Stimulated activated CD4-positive, alpha-beta T cell treated with anti-CD3 and anti-CD28 coated beads, Interleukin-1b, Interleukin-23, amount 100 ng/mL, for 48 hours (primary cell): ENCODE measurements at places on chromosomes 5 and 9.

GRCh38 chr5:19615661-19616060 lies 372.3 kb downstream of the CDH18 start:
- no peak for DNase-seq

DNA sequence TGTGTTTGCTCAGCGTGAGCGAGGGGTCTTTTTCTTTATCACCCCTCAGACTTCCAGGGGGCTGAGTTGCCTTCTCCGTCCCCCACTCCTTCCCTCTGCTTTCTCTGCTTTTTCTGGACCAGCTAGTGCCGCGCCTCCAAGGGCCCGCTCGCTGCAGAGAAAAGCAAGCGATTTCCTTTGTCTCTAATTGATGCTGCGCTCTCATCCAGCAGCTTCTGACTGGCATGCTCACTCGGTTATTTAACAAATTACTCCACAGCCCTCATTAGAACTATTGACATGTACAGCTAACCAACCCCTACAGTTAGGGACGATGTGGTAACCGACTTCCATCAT lies 288.0 kb downstream of the ELAVL2 start:
- no peak for DNase-seq

GRCh38 chr5:143836161-143836725 lies 24.3 kb downstream of the HMHB1 start:
- DNase-seq, result no peak

DNA sequence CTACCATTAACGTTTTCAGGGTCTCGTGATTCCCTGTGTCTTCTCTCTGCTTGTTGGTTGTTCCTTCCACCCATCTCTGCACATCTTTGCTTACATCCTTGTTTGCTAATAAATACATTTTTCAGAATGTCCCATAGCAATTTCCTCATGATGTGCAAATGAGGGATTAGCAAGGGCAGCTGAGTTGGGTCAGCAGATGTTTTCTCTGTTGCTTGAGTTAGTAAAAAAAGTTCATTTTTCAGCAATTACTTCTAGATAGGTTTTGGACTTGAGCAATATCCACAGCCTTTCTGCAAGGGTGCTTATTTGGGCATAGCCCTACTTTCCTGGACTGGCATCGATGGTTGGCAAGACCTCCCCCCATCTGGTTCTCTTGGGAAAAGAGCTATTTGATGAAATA lies 4.8 kb upstream of the TNFSF15 start:
- DNase-seq, result no peak

DNA sequence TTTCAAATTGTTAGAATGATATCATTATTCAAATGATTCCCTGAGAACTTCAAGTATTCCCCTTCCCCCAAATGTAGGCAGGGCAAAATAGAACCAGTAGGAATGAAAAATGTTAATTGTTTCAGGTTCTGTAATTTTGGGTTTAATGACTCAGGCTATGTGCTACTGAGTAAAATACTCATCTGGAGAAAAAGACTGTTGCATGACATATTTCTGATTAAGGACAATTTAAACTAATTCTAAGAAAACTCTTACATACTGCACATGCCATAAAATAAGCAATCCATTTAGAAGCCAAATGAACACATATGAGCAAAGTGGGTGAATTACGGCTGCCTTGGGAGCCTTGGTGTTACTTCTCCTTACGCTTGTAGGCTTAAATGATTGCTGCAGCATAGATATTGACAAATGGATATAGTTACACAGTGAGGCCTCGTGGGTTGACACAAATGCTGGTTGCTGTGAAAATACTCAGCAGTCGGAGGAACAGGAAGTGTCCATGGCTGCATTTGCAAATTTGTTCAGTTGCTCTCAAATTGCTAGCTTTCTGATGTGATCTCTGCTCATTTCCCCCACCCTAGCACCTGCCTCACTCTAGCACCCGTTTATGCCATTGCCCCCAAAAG lies 174.9 kb upstream of the DMAC1 start:
- DNase-seq, result peak; percentile 17

DNA sequence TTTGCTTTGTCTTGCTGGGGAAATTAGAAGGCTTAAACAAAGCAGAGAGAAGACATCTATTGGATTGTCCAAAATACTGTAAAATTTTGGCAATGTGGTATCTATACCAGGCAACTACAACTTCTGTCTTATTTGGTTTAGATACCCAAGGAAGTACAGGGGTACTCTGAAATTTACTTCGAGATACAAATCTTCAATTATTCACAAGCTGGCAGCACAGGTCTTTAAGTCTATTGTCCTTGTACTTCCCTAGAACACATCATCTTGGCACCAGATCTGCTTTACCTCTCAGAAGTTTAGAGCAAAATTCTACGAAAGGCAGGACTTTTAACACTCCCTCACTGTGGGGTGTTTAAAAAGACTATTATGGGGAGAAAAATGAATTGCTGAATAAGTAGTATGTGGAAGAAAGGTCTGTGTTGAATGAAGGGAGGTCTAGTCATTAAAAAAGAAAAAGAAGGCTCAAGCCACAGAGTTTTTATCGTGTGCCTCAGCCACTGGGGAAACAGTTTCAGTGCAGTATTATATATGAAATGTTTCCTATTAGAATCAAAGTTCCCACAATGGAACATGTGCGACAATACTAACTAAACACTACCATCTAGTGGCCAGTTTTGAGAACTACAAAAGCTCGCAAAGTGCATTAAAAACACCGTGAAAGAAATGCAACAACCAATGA lies 93.7 kb downstream of the PDE4D start:
- DNase-seq, result no peak

DNA sequence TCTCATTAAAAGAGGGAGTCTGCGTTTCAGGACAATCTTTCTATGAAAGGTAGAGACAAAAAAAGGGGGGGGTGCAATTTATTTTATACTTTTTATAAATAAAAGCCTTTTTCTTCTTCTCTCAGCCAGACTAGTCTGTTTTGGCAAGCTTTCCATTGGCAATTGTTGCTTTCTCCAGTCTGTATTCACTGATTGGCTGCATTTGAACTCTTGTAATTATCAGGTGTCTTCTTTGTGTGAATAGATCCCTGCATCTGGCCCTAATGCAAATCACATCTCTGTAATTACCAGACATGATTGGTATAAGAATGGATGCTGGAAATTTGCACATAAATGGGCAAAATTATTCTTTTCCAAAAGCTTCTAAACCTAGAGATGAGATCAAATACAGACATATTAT lies 7.6 kb upstream of the EQTN start:
- DNase-seq, result no peak

GRCh38 chr5:157860898-157861890 lies 2.2 kb upstream of the CLINT1 start:
- DNase-seq, result peak; percentile 22

GRCh38 chr5:61352180-61352579 lies 20.1 kb downstream of the ZSWIM6 start:
- no peak for DNase-seq

- no peak for DNase-seq
Observed at GRCh38 chr5:1476967-1477310, 31.7 kb upstream of the SLC6A3 start.

DNA sequence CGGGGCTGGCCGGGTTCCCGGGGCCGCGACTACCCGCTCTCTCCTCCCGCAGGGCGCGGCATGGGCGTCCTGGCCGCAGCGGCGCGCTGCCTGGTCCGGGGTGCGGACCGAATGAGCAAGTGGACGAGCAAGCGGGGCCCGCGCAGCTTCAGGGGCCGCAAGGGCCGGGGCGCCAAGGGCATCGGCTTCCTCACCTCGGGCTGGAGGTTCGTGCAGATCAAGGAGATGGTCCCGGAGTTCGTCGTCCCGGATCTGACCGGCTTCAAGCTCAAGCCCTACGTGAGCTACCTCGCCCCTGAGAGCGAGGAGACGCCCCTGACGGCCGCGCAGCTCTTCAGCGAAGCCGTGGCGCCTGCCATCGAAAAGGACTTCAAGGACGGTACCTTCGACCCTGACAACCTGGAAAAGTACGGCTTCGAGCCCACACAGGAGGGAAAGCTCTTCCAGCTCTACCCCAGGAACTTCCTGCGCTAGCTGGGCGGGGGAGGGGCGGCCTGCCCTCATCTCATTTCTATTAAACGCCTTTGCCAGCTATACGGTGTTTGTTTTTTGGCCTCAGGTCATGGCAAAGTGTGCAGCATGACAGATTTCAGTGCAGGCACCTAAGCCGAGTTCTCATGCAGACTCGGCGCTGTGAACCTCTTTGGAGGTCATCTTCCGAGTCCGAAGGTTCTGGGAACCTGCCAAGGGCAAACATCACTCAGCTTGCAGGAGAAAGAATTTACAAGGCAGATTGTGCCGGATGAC lies 516 bp downstream of the MRPL41 start:
- peak; percentile 17 for DNase-seq

- no peak for DNase-seq
Observed at GRCh38 chr5:95878417-95879323, 56.1 kb upstream of the GLRX start.

DNA sequence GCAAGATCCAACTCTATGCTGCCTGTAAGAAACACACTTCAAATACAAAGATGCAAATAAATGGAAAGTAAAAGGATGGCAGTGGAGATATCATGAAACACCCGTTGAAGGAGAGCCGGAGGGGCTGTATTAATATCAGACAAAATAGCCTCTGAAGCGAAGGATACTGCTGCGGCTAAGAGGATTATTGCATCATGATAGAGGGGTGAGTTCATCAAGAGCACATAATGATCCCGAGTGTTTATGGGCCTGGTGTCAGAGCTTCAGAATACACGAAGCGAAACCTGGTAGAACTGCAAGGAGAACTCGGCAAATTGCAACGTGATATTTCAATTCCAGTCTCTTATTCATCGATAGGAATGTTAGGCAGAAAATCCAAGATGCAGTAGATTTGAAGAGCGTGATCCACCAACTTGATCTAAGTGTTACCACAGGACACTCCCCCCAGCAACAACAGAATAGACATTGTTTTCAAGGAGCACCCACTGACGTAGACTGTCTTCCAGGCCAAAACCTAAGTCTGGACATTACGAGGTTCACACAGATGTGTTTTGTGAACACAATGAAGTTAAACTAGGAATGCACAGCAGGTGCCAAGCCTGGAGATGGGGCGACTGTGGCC lies 27.7 kb upstream of the QSOX2 start:
- no peak for DNase-seq

- no peak for DNase-seq
Observed at GRCh38 chr5:18202164-18202563, 567.9 kb downstream of the TAF11L14 start.

DNA sequence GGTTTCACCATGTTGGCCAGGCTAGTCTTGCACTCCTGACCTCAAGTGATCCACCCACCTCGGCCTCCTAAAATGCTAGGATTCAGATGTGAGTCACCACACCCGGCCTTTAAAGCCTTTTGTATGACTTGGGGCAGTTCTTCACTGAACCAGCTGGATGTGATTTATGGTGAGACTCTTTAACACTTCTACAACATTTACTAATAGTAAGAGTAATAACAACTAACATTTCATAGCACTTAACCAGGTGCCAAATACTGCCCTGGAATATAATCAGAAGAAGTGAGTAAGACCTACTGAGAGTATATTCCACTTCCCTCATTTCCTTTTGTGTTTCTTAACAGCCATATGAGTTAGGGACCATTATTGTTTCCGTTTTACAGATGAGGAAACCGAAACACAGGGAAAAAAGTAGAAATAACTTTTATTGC lies 10.0 kb downstream of the ZSWIM6 start:
- DNase-seq, result peak; percentile 17

GRCh38 chr5:93330506-93330905 lies 250.5 kb downstream of the NR2F1-AS1 start:
- DNase-seq, result no peak

DNA sequence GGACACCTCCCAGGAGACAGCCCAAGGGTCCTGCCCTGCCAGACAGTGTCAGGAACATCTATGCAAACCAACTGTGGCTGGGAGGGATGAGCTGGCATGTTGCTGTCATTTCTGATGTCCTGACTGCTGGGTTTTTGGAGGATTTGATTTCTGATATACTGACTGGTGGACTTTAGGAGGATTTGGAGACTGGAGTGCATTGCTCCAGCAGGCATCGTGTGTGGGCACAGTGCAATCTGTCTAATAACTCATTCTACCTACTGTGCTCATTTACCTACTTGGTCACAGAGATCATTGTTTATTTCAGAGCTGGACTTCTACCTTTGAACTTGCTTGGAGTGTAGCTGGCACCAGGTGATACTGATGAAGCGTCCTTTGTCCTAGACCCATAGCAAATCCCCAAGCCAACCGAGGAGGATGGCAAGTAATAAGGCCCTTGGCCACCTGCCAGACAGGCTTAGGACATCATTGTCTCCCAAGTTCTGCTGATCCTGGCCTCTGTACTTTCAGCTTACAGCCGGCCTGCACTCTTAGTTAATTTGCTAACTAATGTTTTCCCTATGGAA lies 124.3 kb upstream of the ICE1 start:
- no peak for DNase-seq

DNA sequence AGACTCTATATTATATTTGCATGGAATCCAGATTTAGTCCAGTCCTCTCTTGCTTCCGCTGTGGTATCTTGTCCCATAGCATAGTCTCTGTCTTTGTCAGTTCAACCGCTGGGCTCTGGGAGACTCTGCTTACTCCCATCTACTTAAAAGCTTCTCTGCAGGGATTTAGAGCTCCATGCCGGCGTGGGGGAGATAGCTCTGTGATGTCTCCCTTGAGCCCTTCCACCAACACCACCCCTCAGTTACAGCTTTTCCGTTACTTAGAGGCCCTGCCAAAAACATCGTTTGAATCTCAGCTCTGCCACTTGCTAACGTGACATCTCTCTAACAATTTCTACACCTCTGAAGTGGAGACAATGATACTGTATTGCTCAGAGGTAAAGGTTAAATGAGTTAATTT lies 306.1 kb upstream of the ZNF608 start:
- DNase-seq, result no peak

- no peak for DNase-seq
Observed at GRCh38 chr5:114185274-114185673, 176.6 kb upstream of the KCNN2 start.

- DNase-seq, result no peak
Observed at GRCh38 chr9:135381762-135382310, 97.7 kb upstream of the PPP1R26 start.

GRCh38 chr5:66820630-66821207 lies 224.5 kb downstream of the MAST4 start:
- no peak for DNase-seq

- no peak for DNase-seq
Observed at GRCh38 chr5:53454719-53455000, 25.8 kb upstream of the FST start.

GRCh38 chr9:79583952-79584654 lies 12.3 kb downstream of the TLE4 start:
- peak; percentile 39 for DNase-seq

DNA sequence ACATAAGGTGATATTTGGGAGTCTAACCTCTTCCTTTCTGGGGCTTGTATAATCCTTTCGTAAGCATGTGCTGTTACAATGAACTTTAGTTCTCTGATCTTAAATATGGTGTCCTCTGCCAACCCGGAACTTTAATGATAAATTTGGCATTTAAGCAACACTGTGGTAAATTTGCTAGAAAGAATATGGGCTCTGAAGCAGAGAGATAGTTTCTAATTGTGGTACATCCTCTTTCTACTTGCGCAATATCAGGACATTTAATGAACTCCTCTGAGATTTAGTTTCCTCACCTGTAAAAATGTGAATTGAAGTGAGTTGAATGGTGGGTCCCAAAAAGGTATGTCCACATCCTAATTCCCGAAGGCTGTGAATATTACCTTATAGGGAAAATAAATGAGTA lies 364.7 kb downstream of the CAAP1 start:
- no peak for DNase-seq

- DNase-seq, result peak; percentile 91
Observed at GRCh38 chr5:142356716-142357468, 32.1 kb upstream of the SPRY4 start.
